ENCODE measurements at places on chromosomes 2 and 18.

GRCh38 chr2:188647430-188648070 is 326.6 kb upstream of the COL3A1 start:
- no peaks in the 10 kb centered on the region for H3K27me3 ChIP-seq
- H3K27ac ChIP-seq = no peak overlapping the region
- H3K36me3 ChIP-seq = no peaks in the 10 kb centered on the region
- no peak for DNase-seq

DNA sequence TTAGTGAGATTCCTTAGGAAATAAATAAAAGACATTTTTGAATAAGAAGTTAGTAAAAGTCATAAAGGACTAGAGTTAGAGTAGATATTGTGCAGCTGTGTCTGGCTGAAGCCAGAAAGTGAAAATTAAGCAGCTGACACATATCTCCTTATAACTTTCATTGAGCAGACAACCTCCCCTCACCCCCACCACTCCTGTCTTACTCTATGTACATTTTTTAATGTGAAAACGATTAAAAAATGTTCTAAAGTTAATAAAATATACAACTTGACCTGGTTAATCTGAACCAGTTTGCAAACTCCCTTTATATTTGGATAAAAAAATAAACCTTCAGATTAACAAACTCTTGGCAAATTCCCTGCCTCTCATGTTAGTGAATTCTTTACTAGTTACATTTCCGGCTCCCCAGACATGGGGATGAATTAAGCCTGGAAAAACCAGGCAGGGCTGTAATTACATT is 462.8 kb downstream of the MEIS1 start:
- H3K4me1 ChIP-seq = peaks cover 48% of the 10 kb centered on the region
- DNase-seq = no peak
- peak overlapping the region; percentile 15 for H3K27ac ChIP-seq

- no peak overlapping the region for H3K4me3 ChIP-seq
- H3K27ac ChIP-seq = no peak overlapping the region
- no peak for DNase-seq
- H3K36me3 ChIP-seq = no peaks in the 10 kb centered on the region
- no peaks in the 10 kb centered on the region for H3K27me3 ChIP-seq
- H3K4me1 ChIP-seq = no peaks in the 10 kb centered on the region
Measured at GRCh38 chr2:198953328-198953727, 504.4 kb downstream of the SATB2 start.

- H3K4me3 ChIP-seq = peak overlapping the region; percentile 62
- DNase-seq = no peak
- H3K36me3 ChIP-seq = peaks cover 42% of the 10 kb centered on the region
- H3K4me1 ChIP-seq = peaks cover 7% of the 10 kb centered on the region
Measured at GRCh38 chr2:27379383-27379835, 1.1 kb downstream of the ZNF513 start.

GRCh38 chr2:145875016-145875415 is 1355.1 kb upstream of the ZEB2 start:
- H3K4me1 ChIP-seq = no peaks in the 10 kb centered on the region
- no peak overlapping the region for H3K27ac ChIP-seq
- no peaks in the 10 kb centered on the region for H3K27me3 ChIP-seq
- no peak overlapping the region for H3K4me3 ChIP-seq
- H3K36me3 ChIP-seq = no peaks in the 10 kb centered on the region
- DNase-seq = no peak

DNA sequence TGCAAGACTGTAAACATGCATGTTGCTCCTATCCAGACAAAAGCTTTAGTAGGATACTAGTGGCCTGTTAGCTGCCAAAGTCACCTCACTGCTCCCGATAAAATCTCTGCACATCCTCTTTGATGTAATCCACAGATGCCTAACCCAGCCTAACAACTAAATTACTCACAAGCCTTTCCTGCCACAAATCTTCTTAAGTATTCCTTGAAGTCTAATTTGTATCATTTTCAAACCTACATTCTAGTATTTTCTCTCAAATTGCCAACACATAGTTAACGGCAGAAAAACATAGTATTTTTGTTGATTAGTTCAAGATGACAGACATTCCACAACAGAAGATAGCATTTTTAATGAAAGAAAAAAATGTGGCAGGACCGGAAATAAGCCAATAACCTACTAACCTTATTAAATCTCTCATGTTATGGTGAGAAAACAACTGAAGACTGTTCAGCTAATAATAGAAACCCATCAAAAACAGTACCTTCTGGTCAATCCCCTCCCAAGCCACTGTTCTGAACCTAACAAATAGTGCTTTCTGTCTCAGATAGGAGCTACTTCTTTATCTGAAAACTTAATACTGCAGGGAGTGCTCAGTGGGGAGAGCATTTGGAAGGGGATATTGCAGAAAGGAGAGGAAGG is at the start of gene MPP4:
Gene MPP4, minus strand, starts transcription at position 57 of the 639 bp plus-strand sequence. CDS start 4,690 bp downstream, outside the sequence.
- no peak within 1 kb of the TSS for H3K27ac ChIP-seq
- H3K36me3 ChIP-seq = peaks cover 25% of the 10 kb centered on the region
- no peaks in the 10 kb centered on the region for H3K4me1 ChIP-seq
- no peak for DNase-seq
- no peak within 1 kb of the TSS for H3K4me3 ChIP-seq

DNA sequence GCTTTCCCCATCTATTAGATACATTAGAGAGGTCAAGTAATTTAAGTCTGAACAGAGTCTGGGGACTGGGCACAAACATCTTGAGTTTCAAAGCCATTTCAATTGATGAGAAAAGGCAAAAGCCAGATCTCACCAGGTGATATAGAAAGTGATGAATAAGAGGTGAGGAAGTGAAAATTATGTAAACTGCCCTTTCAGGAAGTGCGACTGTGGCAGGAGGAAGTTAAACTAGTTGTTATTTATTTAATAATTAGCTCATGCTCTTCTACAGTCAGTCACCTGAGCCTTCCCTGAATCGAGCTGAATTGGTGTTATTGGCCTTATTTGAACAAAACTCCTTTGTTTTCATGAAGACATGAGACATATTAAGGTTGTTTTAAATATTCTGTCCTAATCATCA is 115.1 kb downstream of the CDH20 start:
- no peak for DNase-seq
- H3K27me3 ChIP-seq = no peaks in the 10 kb centered on the region
- H3K4me1 ChIP-seq = no peaks in the 10 kb centered on the region
- no peaks in the 10 kb centered on the region for H3K36me3 ChIP-seq

DNA sequence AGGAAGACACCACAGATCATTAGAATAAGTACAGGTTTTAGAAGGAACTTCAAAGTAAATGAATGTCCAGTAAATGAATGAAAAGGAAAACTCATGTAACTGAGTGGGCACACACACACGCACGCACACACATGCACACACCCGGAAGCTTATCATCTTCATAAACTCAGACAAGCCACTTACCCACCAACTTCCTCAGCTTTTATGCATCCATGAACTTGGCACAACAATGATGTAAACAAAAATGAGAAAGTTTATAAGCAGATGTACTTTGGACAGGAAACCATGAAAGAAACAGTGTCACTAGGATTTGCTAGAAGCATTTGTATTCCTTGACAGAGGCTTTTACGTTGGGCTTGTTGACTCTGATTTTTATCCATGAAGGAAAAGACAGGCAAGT is 23.2 kb downstream of the RNF152 start:
- H3K4me1 ChIP-seq = no peaks in the 10 kb centered on the region
- H3K27me3 ChIP-seq = no peaks in the 10 kb centered on the region
- DNase-seq = no peak
- H3K36me3 ChIP-seq = no peaks in the 10 kb centered on the region

GRCh38 chr18:48104705-48105104 is 174.2 kb upstream of the SMAD2 start:
- H3K4me3 ChIP-seq = no peak overlapping the region
- H3K36me3 ChIP-seq = no peaks in the 10 kb centered on the region
- DNase-seq = no peak
- peaks cover 10% of the 10 kb centered on the region for H3K4me1 ChIP-seq
- H3K27me3 ChIP-seq = no peaks in the 10 kb centered on the region

DNA sequence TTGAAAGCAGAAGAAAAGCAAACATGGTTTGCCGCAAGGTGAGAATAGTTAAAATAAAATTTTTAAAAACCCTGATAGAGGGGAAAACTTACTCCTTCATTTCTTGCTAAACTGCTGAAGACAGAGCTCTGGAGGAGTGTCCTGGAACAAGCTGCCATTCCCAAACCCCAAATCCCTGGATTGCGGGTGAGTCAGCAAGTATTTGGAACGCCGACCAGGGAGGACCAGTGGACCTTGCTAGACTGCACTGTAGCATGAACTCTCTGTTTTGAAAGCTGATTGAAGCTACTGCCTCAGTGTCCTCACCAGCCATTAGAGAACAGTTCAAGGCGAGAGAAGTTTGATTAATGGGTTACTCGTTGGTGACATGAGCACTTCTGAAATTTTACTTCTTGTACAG is 99.4 kb upstream of the RASGRP3 start:
- no peak overlapping the region for H3K4me3 ChIP-seq
- H3K36me3 ChIP-seq = no peaks in the 10 kb centered on the region
- peak; percentile 61 for DNase-seq
- H3K27me3 ChIP-seq = no peaks in the 10 kb centered on the region
- H3K4me1 ChIP-seq = no peaks in the 10 kb centered on the region

DNA sequence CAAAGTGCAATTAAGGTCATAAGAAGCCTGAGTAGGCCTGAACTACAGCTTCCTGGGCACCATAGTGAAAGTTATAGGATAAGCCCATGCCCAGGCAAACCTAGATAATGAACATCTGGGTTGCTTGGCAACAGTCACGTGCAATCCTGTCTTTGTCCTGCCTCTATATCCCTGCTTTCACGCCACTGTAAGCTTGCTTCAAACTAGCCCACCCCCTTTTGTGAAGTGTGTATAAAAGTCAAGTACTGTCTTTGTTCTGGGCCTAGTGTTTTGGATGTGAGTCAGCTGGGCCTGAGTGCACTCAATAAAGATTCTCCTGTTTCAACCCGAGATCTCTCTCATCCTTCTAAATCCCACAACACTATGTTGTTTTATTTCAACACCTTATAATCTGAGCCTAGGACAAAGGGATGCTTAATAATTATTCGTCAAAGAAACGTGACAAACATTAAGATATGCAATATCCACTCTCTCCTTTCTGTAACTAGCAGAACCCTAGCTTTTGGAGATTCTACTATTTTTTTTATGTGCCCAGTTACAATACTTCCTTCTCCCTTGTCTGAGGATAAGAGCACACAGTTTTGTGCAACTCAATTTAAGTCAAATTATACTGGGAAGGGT is 927.8 kb downstream of the SUCLG1 start:
- no peak overlapping the region for H3K27ac ChIP-seq
- no peak for DNase-seq
- H3K4me1 ChIP-seq = no peaks in the 10 kb centered on the region
- no peak overlapping the region for H3K4me3 ChIP-seq
- no peaks in the 10 kb centered on the region for H3K36me3 ChIP-seq

DNA sequence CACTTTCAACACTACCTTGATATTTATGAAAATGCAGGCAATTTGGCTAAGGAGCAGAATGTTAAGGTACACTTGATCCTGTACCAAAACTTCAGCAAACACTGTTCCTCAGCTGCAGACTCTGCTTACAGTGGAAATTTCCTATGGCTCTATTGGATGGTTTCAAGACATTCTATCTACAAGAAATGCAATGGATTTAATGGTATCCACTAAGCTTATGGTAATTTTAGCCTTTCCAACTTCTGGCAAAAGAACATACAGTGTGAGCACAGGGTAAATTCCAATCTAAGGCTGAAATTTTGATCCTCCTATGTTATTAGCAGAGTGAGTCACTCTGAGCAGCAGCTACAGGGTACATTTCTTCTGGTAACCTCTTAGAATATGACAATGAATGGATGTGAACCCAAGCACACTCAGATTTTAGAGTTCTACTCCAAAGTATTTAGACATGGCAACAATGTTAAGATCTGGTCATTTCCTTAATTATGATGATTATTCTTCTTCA is 361.8 kb upstream of the PIK3C3 start:
- H3K4me1 ChIP-seq = peaks cover 17% of the 10 kb centered on the region
- H3K4me3 ChIP-seq = no peak overlapping the region
- no peak overlapping the region for H3K27ac ChIP-seq
- H3K27me3 ChIP-seq = no peaks in the 10 kb centered on the region

GRCh38 chr18:63162271-63163014 is 157.1 kb downstream of the BCL2 start:
- no peak overlapping the region for H3K27ac ChIP-seq
- H3K36me3 ChIP-seq = no peaks in the 10 kb centered on the region
- H3K4me1 ChIP-seq = peaks cover 20% of the 10 kb centered on the region
- no peaks in the 10 kb centered on the region for H3K27me3 ChIP-seq
- peak; percentile 76 for DNase-seq
- H3K4me3 ChIP-seq = no peak overlapping the region

GRCh38 chr2:112339986-112340385 is 64.6 kb downstream of the ZC3H6 start:
- no peaks in the 10 kb centered on the region for H3K27me3 ChIP-seq
- no peak overlapping the region for H3K27ac ChIP-seq
- no peaks in the 10 kb centered on the region for H3K36me3 ChIP-seq
- H3K4me3 ChIP-seq = no peak overlapping the region
- H3K4me1 ChIP-seq = no peaks in the 10 kb centered on the region

- no peaks in the 10 kb centered on the region for H3K4me1 ChIP-seq
- H3K27me3 ChIP-seq = no peaks in the 10 kb centered on the region
- H3K4me3 ChIP-seq = no peak overlapping the region
Measured at GRCh38 chr2:102099536-102100298, 42.8 kb upstream of the IL1R1 start.

DNA sequence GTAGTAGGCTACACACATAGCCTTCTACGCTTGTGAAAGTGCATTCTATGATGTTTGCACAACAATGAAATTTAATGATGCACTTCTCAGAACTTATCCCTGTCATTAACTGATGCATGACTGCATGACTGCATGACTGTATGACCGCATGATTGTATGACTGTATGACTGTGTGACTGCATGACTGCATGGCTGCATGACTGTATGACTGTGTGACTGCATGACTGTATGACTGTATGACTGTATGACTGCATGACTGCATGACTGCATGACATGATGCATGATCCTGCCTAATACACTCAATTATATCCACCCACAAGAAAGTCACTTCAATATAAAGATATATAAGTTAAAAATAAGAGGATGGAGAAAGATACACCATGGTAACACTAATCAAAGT is 365.4 kb upstream of the FSIP2 start:
- H3K4me1 ChIP-seq = no peaks in the 10 kb centered on the region
- no peak for DNase-seq
- H3K27me3 ChIP-seq = no peaks in the 10 kb centered on the region

All from cardiac muscle cell (in vitro differentiated cells and primary cell).